ENCODE measurements at places on chromosomes 6 and 20. TPM values are rescaled to one million over a fixed set of nuclear protein-coding genes. Genes with fewer than 3 reads are reported as not detected.
A peak's percentile ranks its signal among the peaks of the same experiment; 100 is the strongest.

Gene GPSM3
- 67.8 TPM for total RNA-seq

GRCh38 chr20:9225879-9226278 is 157.0 kb downstream of the PLCB4 start:
- DNase-seq = no peak

DNA sequence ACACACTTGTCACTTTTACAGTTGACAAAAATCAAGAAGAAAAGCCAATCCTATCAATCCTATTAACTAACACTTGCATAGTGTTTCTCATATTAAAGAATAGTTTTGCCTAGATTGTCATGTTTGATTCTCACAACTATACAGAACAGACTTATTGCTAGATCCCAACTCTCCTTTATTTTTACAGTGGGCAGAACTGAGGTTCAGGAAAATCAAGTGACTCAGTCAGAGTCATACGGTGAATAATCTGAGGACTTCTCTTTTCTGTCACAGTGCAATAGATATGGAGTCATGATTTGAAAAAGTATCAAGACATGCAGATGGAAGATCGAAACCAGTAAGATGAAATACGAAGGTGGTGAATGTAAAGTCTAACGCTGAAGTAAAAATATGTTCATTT is 195.1 kb upstream of the CITED2 start:
- DNase-seq = no peak

Gene RIPPLY2
- total RNA-seq = not detected

DNA sequence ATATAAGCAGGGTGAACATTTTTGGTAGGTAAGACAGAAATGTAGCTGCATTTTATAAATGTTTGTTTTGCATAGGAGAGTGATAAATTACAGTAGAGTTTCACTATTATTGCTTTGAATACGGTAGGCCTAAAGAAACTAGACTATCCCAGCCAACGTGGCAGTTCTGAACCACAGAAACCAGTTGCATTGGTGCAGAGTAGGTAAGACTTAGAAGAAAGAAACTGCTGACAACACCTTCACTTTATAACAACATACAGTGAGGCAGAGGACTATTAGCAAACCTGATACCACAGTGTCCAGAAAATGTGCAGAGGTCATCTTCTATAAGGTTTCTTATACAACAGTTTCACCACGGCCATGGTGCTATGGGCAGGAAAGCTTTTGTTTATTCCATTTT is 566.1 kb downstream of the KIF16B start:
- DNase-seq = no peak

Gene OPRM1
- total RNA-seq = not detected

DNA sequence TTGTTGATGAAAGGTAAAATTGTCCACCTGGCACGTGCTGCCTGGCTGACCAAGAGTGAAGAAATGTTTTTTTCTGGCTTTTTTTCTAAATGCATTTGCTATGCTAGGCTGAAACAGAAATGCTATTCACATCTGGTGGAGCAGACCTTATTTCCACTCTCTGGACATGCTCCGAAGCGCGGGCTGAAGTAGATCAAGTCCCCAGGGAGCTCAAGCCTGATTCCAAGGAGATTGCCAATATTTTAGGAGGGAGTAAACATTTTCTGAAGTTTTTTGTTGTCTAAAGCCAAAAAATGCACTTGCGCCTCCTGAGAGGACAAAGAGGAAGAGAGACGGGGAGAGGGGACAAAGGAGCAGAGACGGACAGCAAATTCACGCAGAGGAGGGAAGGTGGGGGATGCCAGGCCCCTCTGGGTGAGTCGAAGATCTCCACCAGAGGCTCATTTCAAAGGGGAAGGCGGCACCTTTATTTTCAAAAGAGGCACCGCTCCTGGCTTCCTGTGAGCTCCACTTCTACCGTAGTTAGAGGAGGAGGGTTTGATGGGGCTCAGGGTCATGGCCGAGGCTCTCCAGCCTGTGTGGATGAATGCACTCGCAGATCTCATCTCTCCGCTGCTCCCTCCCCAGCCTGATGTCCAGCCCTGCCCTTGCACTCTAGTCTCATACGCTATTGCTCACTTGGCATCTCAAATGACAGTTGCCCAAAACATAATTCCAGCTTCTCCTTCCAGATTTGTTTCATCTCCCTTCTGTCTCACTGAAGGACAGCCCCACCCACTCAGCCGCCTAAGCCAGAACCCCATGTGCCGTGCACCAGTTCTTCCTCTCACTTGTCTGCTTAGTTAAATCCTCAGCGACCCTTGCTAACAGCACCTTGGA is 23.1 kb upstream of the SMOC2 start:
- DNase-seq = no peak

Gene SLA2
- total RNA-seq = 51.5 TPM

Gene BPI
- total RNA-seq = not detected

- no peak for DNase-seq
These were observed 5.2 kb upstream of the TP53RK start for GRCh38 chr20:46694484-46694883.

Gene WFDC12
- total RNA-seq = not detected

DNA sequence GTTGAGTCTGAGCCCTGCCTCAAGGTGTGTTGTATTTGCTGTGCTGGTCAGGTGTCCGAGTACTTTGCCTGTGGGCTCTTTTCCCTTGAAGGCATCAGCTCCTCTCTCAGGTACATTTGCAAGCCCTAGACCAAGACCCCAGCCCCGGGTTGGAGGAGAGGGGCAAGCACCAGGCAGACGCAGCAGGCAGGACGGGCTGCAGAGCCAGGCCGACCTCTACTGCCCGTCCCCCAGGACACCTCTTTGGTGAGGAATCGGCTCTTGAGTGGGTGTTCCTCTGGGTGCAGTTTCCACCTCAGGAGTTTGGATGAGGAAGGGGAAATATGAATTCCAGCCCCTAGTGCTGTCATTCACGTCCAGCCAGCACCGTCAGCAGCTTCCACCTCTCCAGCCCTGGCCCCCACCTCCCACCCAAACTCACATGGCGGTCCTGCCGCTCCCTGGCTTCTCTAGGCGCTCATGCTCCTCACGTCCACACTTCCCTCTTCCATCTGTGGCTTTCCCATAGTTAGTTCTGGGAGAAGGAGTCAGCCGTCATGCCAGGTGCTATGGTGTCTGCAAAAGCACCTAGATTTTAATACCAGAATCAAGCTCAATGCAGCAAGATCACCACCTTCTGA is 183.9 kb downstream of the DLL1 start:
- no peak for DNase-seq

GRCh38 chr20:1802385-1803060 is 92.7 kb upstream of the SIRPA start:
- DNase-seq = peak; percentile 66

DNA sequence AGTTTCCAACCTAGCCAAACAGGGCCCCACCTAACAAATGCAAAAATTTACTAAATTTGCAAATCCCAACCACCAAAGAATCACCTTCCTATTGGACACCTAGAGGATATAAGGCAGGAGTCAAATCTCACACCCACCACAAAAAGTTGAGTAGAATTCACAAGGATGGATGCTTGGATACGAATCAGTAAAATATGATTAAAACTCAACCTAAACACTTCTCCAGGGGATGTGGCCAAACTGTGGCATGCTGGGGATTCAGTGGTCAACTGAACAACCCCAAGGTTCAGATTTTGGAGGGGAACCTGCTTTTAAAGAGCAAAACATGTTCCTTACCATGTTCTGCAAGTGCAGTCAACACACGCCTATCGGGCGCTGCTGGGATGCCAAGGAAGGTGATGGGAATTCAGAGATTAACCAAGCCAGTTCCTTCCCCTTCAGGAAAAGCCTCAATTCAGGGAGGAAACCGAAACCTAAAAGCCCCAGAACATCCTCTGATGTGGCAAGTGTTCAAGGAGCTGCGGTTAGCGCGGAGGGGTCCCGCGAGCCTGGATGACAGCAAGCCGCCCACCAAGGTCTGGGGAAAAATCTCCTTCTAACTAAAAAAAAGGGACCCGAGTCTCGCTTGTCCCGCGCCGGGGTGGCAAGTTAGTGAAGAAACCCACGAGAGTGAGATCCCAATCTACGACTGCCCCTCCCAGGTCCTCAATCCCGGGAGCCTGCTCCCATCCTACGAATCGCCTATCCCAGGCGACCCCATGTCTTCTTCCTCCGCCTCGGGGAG is 902 bp downstream of the SAMHD1 start:
- DNase-seq = peak; percentile 64

- DNase-seq = no peak
These were observed 174.0 kb downstream of the RNF144B start for GRCh38 chr6:18561037-18561750.

Gene COL12A1
- total RNA-seq = 0.09 TPM

Gene CYP39A1
- total RNA-seq = not detected

DNA sequence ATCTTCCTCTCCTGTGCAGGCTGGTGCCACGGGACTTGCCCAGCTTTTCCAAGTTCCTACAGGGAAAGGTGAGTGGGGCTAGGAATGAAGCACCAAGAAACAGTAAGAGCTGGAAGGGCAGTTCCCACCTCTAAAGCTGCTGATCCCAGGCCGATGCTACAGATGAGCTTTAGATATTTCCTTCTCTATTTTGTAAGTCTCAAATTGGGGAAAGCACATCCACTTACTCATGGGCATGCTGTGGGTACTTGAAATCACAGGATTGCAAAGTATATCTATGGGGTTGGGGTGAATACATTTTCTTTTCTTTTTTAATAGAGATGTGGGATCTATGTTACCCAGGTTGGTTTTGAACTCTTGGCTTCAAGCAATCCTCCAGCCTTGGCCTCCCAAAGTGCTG is 3.1 kb downstream of the ZBTB2 start:
- no peak for DNase-seq

- DNase-seq = peak; percentile 22
These were observed 4.7 kb downstream of the CITED2 start for GRCh38 chr6:139369568-139370282.

Gene ZNF311
- total RNA-seq = 0.43 TPM

DNA sequence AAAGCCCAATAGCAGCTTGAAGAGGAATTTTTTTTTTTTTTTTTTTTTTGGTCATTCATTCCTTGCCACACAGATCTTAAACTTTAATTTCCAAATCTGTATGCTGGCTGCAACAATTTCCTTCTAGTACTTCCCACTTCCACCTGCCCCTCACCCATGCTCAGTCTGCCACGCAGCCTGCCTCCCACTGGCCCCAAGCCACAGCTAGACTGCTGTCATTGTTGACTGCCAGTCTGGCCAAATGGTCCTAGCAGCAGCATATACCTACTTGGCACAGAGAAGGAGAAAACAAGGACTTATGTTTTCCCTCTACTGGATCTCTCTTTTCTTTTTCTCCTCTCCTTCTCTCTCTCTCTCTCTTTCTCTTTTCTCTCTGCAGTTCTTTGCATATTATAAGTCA is 118.3 kb upstream of the HEY2 start:
- DNase-seq = no peak
